ENCODE measurements at places on chromosomes 2 and 18.

DNA sequence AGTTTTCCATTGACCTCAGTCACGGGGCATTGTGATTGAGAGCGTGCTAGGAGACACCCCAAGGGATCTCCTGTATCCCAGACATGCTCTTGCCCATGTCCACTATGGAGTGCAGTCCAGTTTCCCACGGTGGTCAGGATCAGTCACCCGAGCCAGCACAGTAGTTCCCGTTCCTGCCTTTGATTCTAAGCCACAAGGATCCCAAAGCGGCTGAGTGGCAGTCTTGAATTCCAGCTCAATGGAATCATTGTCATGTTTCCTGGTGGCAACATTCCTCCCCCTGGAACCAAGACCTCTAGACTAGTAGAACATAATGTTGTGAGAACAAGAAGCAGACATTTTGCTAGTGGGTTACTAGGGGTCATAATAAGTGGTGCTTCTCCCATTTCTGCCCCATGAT is 154.3 kb downstream of the SEPTIN10 start:
- no peak for DNase-seq

GRCh38 chr2:238963161-238963970 is 115.5 kb downstream of the TWIST2 start:
- no peak for DNase-seq

GRCh38 chr18:5532066-5532465 is 11.7 kb downstream of the EPB41L3 start:
- DNase-seq, result no peak

- no peak for DNase-seq
Observed at GRCh38 chr2:238280083-238280825, 8.2 kb downstream of the PER2 start.

DNA sequence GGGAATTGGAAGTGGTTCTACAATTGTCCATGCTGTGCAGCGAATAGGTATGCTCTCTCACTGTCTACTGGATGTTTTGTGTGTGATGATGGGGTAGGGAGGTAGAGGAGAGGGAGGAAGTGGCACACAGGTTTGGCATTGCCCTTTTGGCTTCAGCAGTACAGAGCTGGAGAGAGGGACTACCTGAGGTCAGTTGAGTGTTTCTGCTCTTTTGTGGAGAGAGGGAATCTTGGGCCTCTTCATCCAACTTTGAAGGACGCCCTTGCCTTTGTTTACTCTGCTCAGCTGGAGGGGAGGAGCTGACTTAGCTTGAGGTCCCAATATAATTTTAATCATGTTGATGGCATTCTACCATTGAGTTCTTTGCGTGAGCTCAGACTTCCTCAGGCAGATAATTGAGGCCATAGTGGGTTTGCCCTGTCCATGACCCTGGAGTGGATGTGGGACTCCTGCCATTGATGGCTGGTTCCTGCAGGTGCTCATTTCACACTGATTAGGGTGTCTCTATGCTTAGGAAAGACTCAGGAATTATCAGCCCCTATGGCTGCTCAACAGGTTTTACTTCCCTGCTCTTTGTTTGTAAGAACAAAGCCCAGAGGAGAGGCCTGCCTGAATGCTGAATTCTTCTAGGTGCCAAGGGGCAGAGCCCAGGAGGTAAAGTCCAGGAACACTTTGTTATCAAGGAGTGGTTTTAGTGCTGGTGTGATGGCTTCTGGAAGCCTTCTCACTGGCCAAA is 7.2 kb downstream of the RPIA start:
- no peak for DNase-seq

DNA sequence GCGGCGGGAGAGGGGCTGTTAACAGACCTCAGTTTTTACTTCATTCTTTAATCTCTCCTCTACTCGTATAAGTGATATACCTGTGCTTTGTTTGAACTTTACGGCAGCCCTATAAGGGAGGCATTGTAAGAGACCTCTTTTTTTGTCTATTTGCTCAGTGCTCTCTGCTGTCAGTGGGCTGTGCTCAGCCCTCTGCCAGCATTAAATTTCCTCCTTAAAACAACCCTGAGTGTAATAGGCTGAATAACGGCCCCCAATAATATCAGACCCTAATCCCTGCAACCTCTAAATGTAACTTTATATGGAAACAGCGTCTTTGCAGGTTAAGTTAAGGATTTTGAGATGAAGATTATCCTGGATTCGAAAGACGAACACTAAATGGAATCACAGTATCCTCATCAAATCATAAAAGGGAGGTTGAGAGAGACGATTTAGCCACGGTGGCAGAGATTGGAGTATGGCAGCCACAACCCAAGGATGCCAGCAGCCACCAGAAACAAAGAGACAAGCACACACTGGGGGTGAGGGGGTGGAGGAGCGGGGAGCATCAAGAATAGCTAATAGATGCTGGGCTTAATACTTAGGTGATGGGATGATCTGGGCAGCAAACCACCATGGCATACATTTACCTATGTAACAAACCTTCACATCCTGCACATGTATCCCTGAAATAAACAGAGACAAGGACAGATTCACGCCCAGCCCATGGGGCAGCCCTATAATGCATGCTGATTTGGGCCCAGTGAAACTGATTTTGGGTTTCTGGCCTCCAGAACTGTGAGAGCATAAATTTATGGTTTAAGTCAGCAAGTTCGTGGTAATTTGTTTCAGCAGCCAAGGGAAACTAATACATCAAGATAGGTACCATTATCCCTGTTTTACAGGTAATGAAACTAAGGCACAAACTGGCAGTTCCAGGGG is 894 bp upstream of the FARSB start:
- no peak for DNase-seq

- no peak for DNase-seq
Observed at GRCh38 chr2:134429886-134430285, 176.0 kb downstream of the MGAT5 start.

DNA sequence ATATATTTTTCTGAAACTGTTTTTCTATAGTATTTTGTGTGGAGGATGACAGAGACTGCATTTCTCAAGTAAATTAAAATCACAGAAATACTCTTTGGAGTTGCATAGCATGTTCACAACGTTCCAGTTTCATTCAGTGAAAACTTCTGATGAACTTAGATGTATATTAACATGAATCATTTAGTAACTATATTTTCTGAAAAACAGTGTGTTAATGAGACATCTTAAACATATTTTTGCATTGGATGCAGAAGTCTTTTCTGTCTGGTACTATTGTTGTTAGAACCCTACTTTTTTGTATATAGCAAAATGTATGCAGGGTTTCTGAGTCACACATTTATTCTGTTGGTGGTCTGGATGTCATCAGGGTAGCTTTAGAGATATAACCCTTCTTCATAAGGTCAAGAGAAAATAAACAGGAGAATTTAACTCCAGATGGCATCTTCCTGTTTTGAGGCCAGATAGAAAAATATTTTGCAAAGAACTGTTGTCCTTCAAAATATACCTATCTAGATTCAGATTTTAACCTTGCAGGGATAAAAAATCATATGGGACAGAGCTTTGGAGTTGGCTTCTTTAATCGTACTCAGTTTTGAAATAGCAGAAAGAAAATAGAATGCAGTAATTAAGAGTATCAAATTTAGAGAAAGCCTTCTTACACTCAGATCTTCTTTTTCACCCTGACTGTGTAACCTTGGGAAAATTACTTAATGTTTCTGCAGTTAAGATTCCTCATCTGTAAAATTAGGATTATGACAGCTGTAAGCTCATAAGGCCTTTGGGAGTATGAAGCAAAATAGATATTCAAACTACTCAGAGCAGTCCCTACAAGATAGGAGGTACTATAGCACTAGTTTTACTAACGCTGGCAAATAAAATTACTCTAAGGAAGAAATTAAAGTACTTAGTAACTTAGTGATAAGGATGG is 5.3 kb downstream of the COL3A1 start:
- DNase-seq, result no peak

- no peak for DNase-seq
Observed at GRCh38 chr18:74820160-74820780, 222.6 kb downstream of the ZNF407 start.

DNA sequence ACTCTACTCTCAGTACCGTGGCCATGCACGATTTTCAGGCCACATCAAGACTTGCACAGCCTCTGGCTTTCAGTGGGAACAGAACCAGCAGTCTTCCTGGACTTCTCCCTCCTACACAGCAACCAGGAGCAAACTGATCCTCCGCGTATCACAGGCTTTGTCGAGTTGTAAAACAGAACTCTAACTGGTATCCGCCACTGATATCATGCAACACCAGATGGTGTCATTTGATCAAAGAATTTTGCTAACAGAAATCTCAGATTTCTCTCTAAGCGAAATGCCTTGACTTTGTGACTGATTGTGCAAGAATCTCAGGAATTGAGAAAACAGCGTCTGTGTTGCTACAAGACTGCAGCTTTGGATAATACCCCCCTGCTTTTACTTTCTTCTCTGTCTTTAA is 85.7 kb downstream of the COPS8 start:
- DNase-seq, result no peak

DNA sequence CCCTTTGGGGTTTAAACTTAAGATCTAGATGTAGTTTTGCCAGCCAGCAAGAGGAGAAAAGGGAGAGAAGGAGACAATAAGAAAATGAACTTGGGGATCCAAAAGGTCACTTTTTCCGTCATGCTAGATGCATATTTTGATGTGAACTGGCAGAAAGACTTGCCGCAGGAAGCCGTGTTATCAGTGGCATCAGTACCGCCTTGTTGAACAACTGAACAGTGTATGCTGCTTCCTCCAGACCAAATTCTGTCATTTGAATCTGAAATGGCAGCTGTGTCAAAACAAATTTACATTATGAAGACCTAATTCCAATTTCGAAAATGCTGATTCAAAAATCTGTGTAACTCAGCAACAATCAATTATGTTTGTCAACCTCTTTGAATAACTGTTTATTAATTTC is 42.1 kb downstream of the TMEM200C start:
- DNase-seq, result no peak

Measured in stimulated activated CD4-positive, alpha-beta T cell treated with anti-CD3 and anti-CD28 coated beads, TNF-alpha, amount 100 ng/mL, for 48 hours (primary cell).